ENCODE measurements at places on chromosomes 7 and 10.

- DNase-seq: no peak
These were observed 268.3 kb upstream of the FERD3L start for GRCh38 chr7:19413443-19413965.

DNA sequence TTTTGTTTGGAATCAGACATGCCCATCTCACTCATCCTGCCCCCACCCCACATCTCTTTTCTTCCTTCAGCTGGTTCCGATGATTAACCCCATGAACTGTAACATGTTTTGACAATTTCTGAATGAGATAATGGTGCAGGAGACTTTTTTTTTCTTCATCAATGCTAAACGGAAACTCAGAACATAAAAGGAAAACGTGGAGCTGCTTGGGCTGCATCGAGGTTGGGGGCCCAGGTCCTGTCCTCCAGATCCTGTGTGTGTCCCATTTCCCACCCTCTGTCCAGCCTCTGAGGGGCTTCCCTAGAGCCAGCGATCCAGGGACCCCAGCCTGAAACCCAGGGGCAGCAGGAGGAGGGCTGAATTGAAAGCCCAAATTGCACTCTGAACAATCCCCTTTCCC is 263.8 kb upstream of the GRB10 start:
- no peak for DNase-seq

GRCh38 chr10:45044290-45044689 is 43.6 kb downstream of the ZNF22 start:
- DNase-seq: no peak

GRCh38 chr10:122199070-122199469 is 72.0 kb upstream of the BTBD16 start:
- no peak for DNase-seq

DNA sequence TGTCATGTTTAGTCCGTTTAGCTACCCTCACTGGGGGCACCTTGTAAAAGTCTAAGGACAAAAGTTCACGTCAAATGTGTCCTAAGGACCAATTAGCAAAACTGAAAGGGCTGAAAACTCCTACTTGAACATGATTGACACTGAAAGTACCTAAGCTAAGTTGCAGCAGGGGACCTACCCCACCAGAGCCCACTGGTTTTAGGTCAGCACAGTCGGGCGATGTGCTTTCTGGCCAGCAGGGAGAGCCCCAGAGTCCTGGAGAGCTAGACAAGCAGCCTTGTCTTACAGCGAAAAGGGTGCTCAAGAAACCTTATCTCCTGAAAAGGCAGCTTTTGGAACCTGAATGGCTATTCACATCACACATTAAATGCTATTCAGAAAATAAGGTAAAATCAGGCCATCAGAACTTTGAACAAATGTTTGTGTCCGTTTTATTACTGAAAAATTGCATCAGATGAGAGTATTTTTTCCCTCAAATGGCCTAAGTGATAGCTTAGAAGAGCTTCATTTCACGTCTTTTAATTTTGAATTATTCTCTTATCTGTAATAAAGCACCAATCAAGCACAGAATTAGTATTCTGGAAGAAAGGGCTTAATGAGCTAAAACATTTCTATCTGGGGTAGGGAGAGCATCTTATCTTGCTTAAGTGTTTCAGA is 52.2 kb upstream of the MKI67 start:
- DNase-seq: no peak

- DNase-seq: no peak
These were observed 17.4 kb downstream of the PSAP start for GRCh38 chr10:71833451-71834342.

- DNase-seq: peak; percentile 27
These were observed 337.3 kb downstream of the WDR37 start for GRCh38 chr10:1393481-1393880.

DNA sequence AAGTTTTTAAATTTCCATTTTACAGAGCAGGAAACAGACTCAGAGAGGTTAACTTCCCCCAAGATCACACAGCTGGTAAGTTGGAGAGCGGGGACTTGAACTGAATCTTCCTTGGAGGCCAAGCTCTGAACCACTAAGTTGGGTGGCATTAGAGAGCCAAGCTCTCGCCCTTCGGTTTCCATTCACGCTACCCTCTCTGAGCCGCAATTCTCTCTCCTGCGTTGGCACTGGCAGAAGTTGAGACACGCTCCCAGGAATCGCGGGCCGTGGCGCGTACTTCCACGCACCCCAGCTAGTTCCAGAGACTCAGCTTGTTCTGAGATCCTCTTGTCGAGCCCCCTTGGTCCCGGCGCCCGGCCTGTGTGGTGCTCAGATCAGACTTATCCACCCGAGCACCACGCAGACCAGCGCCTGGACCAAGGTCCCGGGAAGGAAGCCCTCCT is 29.3 kb upstream of the VAX1 start:
- DNase-seq: no peak

DNA sequence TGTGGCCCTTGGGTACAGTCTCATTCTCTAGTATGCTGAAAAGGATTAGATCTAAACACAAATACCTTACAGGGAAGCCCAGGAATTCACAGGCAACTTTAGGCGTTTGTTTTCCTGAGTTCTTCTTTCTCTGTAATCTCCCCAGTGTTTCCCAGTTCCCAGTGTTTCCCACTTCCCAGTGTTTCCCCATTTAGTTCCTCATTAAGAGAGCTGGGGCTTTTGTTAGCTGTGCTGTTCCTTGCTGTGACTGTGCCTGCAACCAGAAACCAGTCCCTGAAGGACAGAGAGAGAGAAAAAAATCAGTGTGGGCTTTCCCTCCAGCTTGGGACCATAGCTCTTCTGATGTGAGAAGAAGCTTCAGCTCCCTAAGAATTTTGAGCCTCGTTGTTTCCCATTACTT is 802.9 kb upstream of the COBL start:
- no peak for DNase-seq

DNA sequence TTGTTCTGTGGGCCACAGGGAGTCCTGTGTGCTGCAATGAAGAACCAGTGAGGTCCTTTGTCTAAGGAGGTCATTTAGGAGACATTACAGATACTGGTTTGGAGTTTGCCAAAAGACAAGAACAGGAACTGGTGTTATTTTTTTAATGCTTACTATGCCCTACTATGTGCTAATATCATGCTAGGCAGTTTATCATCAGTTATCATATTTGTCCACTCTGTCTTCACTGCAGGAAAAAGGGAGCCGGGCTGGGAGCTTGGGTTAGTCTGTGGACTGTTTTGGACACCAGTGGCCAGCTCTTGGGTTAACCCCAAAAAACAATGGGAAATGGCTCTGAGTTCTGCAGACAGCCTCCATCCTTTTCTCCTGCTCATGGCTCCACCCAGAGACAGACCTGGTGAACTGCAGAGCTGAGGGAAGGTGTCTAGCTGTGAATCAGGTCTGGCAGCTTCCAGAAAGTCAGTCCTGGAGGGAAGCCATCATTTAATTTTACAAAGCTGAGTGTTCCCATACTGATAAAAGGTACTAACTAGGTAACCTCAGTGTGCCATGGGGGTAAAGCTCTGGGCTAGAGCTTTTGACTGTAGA is 101.2 kb upstream of the ZNF746 start:
- no peak for DNase-seq

DNA sequence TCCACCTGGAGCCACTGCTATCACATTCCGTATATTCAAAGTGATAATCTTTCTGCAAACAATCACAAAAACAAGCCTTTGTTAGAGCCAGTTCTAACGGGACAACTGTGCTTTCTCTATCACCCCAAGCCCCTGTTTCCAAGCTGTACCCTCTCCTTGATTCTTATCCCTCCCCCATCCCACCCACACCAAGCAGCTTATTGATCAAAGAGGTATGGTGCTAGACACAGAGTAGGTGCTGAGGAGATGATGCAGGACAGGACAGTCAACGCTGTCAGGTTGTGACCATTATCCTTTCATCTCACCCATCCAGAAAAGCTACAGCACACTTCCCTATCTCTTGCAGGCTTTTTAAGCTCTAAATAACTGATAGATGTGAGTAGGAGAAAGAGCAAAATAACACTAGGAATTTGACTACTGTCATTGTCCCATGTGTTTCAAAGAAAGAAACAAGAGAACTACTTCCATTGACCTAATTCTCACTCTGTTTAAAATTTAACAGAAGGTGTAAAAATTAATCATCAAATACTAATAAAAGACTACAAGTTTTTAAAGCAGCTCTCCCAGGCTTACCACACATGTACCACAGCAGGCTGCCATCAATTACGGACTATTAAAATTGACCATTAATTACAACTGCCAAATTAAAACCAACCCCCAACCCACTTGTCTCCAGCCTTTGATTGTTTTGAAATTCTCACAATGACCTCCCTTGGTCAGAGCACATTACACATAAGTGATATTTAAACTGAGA is 94.3 kb downstream of the ELAPOR2 start:
- no peak for DNase-seq

DNA sequence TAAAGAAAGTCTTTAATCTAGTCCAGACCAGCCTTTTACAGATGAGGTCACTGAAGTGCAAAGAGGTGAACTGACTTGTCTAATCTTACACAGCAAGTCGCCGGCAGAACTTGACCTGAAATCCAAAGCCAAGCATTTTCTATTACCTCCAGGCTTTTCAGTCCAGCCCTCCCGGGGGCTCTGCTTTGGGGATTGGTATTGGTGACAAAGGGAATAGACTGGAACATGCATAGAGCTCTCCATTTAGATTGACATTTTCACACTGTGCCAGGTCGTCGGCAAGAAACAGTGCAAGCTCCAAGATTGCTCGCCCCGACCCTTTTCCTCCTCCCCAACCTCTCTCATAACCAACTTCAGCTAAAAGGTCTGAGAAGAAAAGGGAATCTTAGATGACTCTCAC is 42.2 kb upstream of the MTPAP start:
- DNase-seq: no peak

GRCh38 chr7:25598765-25599164 is 370.5 kb upstream of the NPVF start:
- no peak for DNase-seq

- DNase-seq: no peak
These were observed 144.5 kb downstream of the PPP1R3A start for GRCh38 chr7:113774182-113774807.

GRCh38 chr10:126016156-126016805 is 119.9 kb downstream of the FANK1 start:
- DNase-seq: no peak

DNA sequence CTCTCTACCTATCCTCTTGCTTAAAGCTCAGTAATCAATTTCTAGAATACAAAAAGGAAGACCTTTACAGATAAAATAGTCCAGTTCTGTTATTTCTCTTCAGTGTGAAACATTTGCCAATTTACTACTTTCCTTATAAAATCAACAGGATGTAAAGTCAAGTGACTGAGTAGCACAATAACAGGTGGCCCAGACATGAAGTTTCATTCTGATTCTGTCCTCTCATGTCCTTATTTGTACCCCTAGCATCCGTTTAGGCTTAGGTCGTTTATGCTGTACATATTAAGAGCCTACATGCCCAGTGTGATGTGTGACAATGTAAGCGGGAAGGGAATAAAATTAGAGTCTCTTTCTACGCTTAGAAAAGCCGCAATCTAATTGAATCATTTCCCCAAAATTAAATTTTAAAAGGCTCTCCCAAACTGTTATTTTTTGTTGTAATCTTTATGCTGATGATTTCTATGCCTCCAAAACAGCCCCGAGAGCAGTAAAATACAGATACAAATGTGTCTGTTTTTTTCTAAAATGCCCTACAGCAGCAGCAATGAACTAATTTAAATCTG is 29.1 kb downstream of the EPC1 start:
- DNase-seq: no peak

- DNase-seq: no peak
These were observed 18.4 kb downstream of the NKX2-3 start for GRCh38 chr10:99551158-99551557.

DNA sequence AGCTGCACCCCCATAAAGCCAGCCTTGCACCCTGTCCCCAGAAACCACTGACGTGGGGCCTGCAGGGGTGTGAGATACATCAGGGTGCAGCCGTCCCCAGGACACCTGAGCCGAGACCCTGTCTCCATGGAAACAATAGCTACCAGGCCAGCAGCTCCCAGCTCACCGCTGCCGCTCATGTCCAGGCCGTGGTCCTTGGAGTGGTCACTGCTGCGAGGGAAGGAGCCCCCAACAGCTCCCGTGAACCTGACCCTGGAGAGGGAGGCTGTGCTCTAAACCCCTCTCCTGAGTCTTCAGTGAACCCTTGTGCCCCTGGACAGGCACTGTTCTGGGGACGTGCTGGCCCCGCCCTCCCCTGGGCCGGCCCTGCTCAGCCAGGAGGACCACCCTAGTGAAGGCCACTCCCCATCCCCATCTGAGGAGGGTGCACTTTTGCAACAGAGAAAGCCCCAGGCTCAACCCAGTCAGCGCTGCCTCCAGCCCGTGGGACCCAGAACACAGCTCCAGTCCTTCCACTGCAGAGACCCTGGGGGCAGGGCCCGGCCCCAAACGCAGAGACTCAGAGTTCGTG is 19.6 kb upstream of the INPP5A start:
- DNase-seq: peak; percentile 47

DNA sequence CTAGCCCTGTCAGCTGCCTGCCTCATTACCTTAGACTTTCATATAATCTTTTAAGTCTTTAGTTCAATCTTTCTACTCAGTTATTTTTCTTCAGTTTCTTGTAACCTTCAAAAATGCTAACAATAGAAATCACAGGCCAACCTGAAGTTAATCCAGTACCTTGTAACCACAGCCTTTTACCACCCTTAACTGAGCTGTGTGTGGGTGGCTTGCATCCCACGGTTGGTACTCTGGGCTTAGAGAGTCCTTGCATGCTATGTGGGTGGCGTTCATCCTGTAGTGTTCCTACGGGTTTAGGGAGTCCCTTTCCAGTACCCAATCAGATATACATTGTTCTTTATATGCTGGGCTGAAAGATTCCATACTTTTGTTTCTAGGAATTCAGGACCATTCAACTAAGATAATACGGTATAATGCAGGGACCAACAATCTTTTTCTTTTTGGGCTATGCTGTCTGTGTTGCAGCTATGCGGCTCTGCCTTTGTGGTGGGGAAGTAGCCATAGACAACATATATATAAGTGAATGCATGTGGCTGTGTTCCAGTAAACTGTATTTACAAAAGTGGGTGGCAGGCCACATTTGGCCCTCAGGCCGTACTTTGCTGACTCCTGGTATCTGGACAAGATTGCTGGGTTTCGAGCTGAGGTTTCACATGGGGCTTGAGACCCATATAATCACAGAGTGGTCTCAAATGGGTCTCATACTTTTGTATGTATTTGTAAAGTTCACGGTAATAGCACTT is 280.8 kb upstream of the LRGUK start:
- DNase-seq: no peak

DNA sequence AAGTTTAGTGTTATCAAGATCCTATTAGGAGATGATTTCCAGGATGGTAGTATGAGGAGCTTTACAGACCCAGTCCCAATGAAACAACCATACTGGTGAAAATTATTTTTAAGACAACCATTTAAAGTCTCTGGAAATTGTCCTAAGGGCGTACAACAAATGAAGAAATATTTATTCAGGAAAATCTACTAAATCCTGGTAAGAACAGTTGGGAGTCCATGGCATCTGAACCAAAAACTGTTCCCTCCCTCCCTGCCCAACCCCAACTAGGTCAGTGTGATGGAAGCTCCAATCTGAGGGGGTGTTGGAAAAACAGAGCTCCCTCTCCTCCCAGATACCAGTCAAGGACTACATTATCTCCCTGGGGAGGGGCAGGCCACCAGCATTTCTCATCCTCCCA is 74.7 kb upstream of the MKLN1 start:
- no peak for DNase-seq

Measured in breast epithelium (tissue), 4 donors.